ENCODE measurements at places on chromosomes 13 and 19.

- no peak for DNase-seq
Observed at GRCh38 chr13:27631665-27632064, 10.0 kb downstream of the POLR1D start.

DNA sequence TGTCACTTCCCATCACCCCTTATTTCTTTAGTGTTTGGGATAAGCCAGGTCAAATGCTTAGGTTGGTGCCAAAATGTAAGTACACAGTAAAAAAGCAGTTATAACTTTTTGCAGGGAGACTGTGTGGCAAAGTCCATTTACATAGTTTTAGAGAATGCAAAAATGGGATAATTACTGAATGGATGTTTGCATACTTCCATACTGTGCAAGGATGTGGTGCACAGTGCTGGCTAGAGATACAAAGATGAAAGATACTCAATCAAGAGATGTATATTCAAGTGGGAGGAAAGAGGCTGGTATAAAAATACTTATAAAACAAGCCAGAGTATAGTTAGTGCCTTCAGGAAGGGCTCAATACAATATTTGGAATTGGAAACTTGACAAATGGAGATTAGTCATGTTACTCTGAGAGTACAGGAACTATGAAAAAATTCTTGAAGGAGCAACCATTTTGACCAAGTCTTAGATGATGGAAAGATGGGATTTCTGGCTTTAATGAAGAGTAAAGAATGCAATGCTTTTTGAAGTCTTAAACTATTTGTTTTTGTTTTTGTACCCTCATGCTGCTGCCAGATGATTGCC, 8.0 kb downstream of the PDS5B start:
- no peak for DNase-seq

DNA sequence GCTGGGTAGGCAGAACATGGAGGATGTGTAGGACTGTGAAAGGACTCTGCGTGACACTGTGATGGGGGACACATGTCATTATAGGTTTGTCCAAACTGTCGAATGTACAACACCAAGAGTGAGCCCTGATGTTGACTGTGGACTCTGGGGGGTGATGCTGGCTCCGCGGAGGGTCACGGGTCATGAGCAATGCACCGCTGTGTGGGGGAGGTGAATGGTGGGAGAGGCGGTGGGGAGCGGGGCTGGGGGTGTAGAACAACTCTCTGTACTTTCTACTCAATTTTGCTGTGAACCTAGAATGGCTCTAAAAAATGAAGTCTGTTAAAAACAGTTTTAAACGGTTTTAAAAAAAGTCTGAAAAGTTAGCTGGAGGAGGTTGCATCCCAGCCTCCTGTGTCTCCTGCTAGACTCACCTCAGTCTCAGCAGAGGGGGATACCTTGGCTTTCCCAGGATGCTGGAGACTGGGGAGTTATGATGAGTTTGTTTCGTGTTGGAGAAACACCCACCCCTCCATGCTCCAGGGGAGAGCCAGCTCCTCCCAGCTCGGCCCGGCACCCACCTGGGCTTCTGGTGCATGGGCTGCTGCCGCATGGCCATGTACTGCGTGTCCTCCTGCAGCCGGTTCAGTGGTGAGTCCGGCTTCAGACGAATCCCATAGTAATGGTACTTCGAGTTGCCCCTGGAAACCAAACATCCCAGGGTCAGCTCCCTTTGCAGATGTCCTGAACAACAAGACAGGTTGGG, 34.7 kb upstream of the RANBP3 start:
- no peak for DNase-seq

DNA sequence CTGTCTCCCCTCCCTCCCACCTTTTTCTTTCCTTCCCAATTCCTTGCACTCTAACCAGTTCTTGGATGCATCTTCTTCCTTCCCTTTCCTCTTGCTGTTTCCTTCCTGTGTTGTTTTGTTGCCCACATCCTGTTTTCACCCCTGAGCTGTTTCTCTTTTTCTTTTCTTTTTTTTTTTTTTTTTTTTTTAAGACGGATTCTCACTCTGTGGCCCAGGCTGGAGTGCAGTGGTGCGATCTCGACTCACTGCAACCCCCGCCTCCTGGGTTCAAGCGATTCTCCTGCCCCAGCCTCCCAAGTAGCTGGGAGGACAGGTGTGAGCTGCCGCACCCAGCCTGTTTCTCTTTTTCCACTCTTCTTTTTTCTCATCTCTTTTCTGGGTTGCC, 6.9 kb downstream of the MYADM start:
- DNase-seq, result no peak

DNA sequence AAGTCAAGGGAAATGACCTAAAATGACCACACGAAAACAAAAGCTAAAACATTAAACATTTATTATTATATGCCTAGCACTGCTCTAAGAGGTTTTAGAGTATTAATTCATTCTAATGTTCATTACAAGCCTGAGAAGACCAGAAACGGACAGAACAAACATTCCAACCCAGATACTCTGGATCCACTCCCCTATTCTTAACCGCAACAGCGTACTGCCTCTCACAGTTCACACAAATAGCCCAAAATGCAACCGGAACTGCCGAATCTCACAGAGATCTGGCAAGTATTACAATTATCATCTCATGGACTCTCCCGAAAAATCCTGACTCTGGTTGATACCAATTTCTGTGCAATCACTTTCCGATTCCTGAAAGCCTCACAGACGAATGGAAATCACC, 1.4 kb downstream of the ZNF780B start:
- DNase-seq, result no peak

- DNase-seq, result no peak
Observed at GRCh38 chr13:58376349-58376748, 744.8 kb downstream of the PCDH17 start.

DNA sequence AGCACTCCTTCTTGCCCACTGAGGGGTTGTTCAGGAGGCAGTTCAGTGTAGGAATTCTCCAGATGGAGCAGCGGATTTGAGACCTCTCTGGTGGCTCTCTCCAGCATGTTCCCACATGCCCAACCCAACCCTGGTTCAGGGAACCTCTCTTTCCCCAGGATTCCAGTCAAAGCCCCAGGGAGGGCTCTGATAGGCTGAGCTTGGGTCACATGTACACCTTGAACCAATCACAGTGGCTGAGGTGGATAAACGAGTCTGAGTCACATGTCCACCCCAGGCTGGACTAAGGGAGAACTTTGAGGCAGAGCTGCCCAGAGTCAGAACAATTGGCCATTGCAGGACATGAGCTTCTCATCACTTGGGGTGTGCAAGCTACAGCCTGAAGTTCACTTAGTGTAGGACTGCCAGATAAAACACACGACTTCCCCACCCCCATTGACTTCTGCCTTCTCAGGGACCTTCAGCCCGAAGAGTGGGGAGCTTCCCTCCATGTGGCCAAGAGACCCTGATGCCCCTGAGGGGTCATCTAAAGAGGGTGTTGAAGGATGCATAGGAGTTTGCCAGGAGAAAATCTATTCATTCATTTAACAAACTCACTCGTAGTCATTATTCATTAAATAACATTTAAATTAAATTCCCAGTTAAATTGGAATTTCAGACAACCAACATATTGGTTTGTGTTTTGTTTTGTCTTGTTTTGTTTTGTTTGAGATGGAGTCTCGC, 4.0 kb upstream of the MAST3 start:
- peak; percentile 45 for DNase-seq

DNA sequence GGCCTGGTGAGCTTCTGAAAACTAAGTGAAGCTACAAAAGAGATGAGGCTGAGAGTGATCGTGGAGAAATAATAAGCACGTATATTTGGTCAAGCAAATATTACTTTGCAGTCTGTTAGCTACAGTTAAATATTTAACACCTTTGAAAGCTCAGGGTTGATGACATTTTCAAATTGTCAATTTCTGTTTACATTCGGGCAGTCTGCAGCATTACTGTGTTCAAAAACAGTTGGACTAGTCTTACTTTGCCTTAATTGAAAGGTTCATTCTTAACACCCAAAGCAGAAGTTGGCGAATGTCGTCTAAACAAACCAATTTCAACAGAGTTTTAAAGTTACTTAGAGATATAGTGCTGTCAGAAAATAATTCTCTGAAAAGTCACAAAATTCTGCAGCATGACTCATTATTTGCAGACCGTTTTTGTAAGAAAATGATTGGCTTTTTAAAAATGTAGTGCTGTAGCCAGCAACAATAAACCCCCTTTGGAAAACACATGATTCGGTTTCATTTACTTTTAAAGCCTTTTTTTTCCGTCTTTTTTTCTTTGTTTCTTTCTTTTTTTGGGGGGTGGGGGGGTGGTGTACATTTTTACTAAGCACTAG, 549.0 kb downstream of the GPC6 start:
- no peak for DNase-seq

- DNase-seq, result no peak
Observed at GRCh38 chr13:99955747-99956472, 15.7 kb downstream of the ZIC5 start.

- DNase-seq, result no peak
Observed at GRCh38 chr19:42086770-42087550, 11.0 kb downstream of the ZNF574 start.

DNA sequence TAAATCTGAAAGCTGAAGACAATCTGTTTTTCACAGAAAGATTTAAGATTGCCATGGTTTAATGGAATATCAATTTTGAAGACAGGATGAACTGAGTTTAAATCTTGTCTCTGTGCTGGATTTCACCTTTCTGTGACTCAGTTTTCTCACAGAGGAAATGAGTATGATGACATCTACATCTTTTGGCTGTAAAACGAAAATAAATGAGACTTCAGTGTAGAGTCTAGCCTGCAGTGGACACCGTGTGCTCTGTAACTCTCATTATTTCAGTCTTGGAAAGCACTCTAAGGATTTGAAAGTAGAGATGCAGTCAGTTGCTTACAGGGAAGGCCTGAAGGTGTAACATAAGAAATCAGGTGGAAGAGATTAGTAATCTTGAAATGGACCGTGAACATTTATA, 150.4 kb downstream of the NALCN start:
- no peak for DNase-seq

GRCh38 chr19:6967967-6968366, 53.3 kb downstream of the MBD3L2B start:
- no peak for DNase-seq

DNA sequence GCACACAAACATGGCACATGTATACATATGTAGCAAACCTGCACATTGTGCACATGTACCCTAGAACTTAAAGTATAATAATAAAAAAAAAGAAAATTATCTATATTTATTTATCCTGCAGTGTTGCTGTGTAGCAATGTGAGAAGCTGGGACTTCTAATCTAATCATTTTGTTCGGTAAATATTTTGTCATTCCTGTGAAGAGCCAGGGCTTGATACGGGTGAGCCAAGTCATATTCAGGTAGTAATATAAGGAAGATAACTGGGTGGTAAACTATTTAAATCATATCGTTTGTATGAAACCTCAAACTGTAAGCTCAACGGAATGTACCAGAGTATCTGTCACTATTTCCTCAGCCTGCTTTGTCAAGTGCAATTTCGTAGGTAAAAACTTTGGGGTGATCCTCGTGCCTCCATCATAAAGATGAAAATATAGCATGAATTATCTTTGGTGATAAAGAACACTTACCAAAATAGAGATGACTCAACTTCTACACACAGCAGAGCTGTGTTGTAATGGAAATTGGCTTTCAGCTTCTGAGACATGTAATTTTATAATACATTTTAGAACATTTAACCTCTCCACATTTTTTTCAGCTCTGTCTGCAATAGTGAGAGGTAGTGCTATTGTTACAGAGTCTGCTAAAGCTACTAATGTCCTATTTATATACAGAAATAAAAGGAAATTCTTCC, 92.9 kb downstream of the PCDH9 start:
- no peak for DNase-seq

DNA sequence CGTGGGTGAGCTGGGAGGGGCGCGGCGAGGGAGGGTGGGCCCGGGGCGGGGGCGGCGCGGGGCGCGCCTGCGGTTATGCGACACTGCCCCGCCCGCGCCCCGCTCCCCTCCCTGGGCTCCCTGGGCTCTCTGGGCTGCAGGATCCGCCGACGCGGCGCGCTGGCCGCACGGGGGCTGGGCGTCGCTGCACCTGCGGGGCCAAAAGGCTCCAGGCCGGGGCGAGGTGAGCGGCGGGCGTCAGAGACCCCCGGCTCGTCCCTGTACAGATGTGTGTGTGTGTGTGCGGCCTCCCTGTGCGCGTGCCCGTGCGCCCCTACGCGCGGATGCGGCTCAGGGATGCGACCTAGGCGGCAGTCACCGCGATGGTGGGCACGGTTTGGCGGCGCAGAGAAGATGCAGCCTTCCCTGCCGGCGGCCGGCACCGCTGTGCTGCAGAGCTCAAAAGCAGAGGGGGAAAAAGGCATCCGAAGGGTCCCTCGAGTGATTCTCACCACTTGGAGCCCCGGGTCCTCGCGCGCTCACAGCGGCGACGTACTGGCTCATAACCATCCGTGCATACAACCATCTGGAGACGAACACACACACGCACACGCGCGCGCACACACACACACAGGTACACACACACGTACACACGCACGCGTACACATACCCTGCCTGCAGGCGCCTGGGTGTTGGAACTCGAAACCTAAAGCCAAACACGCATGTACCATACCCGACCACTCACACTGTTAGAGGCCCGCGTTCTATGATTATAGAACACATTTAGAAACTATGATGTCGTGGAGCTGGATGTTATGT, 709 bp downstream of the ATP8A2 start:
- no peak for DNase-seq

- no peak for DNase-seq
Observed at GRCh38 chr19:33821871-33822270, 25.2 kb downstream of the KCTD15 start.

DNA sequence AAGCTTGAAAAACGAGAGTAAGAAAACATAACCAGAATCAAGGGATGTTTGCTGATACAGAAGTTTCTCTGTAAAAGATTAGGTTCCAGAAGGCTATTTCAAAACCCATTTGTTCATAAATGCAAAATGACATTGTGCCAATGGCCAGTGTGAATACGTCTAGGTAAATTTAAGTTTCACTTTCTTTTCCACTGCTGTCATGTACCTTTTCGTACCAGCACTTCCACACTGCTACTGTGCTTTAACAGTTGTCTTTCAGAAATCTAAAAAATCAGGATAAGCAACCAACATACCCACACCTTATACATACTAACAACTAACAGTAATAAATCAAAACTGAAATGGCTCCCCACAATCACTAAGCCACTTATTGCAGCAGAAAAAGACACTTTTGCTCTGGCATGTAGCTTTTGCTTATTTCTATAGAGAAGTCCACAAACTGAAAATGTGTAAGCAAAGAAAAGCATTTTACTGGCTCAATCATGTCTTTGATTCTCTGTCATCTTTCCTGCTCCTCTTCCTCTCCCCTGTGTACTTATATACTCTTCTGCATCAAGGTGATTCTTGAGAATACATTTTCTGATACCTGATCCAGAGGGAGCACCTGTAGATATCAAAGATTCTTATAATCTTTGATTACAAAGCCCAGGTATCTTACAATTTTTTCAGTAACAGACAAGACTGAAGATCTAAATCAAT, 34.3 kb downstream of the ELF1 start:
- DNase-seq, result no peak

DNA sequence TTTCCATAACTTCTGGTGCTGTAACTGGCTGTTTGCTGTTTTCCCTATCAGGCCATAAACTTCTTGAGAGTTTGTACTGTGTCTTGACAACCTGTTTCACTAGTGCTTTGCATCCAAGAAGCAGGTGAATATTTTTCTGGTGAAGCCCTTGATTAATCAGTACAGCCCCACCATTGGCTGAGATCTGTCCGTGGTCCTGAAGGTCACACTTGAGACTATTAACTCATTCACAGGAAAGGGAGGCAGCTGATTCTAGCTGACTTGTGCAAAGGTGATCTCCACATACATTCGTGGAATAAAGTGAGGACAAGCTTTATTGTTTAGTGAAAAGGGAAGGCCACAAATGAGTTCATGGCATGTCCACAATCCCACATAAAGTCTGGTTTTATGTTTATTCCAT, 61.4 kb upstream of the ZNF835 start:
- DNase-seq, result no peak

- no peak for DNase-seq
Observed at GRCh38 chr19:18424890-18425514, 5.8 kb downstream of the SSBP4 start.

Data from DMS 273 treated with DMSO at 0.1 percent for 48 hours (cell line).